ENCODE measurements at places on chromosomes 6 and 20.

GRCh38 chr6:151993364-151993763 is 185.9 kb downstream of the ESR1 start:
- DNase-seq = no peak

DNA sequence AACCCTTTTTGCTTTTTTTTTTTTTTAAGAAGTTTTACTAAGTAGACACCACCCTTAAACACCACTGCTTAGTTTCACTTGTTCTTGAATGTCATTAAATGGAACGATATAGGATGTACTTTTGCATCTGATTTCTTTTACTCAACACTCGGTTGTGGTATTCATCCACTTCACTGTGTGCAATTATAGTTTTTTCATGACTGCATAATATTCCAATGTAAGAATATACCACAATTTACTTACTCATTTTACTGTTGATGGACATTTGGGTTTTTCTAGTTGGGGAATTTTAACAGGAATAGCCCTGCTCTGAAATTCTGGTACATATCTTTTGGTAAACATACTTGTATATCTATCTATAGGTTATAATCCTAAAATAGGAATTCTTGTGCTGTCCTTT is 29.9 kb downstream of the RTN4IP1 start:
- no peak for DNase-seq

DNA sequence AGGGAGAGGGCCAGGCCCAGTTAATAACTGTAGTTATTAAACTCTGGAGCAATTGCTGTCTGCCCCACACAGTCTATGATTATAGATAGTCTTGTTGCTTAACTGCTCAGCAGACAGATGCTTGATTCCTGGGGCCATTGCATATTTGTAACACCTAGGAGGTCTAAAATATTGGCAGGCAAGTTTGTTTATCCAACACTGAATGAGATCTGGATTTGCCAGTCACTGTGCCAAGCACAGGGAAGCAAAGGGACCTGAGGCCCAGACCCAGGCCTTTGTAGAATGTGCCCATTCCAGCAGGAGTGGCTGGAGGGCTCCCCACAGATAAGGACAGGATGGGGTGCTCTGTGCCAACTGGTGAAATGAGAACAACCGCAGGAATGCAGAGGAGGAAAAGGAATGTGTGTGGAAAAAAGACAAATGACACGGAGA is 17.6 kb upstream of the ENTPD6 start:
- DNase-seq = no peak

GRCh38 chr20:35055445-35056276 is 36.9 kb downstream of the TRPC4AP start:
- no peak for DNase-seq

GRCh38 chr6:52981222-52981900 is 13.7 kb downstream of the GSTA4 start:
- DNase-seq = no peak

GRCh38 chr6:40349901-40350746 is 237.0 kb downstream of the LRFN2 start:
- no peak for DNase-seq

DNA sequence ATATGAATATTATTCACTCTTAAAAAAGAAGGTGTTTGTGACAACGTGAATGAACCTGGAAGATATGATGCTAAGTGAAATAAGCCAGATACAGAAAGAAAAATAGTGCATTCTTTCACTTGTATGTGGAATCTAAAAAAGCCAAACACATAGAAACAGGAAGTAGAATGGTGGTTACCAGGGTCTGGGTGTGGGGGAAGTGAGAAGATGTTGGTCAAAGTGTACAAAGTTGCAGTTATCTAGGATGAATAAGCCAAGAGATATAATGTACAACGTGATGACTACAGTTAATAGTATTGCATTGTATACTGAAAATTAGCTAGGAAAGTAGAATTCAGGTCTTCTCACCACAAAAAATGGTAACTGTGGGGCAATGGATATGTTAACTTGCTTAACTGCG is 151.1 kb upstream of the HCRTR2 start:
- DNase-seq = no peak

DNA sequence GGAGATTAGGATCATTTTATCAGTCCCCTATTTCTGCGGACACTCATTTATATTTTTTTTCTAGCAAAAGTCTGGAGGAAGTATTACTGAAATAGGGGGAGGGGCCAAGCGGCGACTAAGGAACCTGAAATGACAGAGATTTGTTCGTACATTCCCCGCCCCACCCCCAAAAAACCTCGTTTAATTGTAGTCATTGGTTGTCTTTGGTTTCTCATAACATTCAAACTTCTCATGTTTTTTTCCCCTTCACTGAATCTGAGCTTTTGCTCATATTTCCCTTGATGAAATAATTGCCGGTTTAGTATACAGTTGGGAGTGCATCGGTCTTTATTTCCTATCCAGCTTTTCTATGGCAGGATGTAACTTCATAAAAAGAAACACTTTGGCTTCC is 768 bp upstream of the FYN start:
- DNase-seq = peak; percentile 61

DNA sequence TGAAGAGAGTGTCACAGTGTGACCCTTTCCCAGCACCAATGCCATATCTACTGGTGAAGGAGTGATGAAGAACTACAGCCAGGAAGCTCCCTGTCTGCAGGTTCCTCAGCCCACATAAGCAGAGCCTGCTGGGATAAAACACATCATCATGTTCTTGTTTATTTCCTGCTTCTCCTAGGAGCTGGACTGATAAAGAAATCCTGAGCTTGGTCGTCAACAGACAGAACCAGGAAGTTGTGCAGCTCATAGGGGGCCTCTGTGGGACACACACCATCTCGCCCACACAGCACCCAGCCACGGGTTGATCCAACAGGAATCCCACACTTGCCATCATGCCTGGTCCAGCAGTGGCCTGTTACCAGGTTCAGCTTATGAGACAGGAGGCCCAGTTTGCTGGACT is 2.8 kb upstream of the CSTL1 start:
- DNase-seq = no peak

Measured in T follicular helper cell (primary cell).